ENCODE measurements at places on chromosomes 2 and 18.

DNA sequence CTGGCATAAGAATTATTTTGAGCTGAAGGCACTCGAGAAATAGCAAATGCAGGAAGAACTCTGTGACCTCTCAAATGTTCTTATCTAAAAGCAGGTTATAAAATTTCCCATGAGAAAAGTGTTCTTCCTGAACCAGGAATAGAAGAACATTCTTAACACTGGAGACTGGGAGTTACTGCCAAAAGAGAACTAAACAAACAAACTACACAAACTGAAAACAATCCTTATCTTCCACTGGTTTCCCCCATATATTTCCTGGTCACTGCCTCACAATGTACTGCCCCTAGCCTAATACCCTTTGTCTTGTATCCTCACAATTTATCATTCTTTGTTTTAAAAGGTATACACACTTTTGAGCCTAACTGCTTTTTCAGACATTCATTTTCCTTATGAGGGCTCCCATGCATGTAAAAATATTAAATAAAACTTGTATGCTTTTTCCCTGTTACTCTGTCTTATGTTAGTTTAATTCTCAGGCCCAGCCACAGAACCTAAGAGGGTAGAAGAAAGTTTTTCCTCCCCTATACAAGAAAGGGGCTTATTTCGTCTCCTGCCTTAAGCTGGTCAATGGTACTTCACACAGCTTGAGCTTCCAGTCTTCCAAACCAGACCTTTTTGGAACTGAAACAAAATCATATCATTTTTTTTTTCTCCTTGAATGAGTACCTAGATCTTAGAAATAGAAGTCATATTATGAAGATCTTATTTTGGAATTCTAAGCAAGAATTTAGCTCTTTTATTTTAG, 110.6 kb downstream of the MSTN start:
- no peak for DNase-seq

DNA sequence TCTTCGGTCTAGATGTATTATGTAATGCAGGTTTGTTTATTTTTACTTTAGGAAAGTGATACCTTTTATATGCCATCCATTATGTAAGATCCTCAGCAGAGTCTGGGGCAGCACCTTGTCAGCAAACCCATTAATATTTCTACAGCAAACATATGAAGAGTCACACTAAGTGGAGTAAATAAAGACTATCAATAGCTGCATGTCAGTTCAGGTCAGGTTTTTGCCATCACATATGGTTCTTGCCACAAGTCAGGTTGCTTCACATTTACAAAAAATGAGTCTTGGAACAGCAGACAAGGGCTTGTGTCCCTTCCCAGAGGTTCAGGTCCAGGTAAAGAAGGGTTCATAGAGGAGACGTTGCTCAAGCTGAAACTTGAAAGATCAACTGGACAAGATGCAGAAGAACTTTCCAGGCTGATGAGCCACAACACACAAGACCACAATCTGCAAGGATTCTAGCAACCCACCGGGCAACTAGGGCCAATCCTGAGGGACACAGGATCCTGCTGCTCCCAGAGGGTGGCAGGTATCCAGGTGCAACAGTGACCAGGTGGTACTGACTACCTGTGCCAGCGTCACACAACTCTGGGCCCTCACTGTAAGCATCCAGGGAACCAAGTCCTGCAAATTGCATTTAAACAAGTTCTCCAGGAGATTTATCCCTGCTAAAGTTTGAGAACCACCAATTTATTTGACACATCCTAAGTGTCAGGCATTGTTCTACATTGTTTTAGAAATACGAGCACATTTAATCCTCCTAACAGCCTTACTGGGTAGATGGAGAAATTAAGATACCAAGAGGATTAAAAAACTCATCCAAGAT, 215.8 kb downstream of the ALPK2 start:
- DNase-seq: no peak

GRCh38 chr2:236601316-236602202, 31.9 kb downstream of the ACKR3 start:
- no peak for DNase-seq

- DNase-seq: no peak
These were observed 83.7 kb upstream of the GALNT5 start for GRCh38 chr2:157173740-157174184.

- DNase-seq: no peak
These were observed 614.0 kb upstream of the CRIM1 start for GRCh38 chr2:35741556-35741955.

DNA sequence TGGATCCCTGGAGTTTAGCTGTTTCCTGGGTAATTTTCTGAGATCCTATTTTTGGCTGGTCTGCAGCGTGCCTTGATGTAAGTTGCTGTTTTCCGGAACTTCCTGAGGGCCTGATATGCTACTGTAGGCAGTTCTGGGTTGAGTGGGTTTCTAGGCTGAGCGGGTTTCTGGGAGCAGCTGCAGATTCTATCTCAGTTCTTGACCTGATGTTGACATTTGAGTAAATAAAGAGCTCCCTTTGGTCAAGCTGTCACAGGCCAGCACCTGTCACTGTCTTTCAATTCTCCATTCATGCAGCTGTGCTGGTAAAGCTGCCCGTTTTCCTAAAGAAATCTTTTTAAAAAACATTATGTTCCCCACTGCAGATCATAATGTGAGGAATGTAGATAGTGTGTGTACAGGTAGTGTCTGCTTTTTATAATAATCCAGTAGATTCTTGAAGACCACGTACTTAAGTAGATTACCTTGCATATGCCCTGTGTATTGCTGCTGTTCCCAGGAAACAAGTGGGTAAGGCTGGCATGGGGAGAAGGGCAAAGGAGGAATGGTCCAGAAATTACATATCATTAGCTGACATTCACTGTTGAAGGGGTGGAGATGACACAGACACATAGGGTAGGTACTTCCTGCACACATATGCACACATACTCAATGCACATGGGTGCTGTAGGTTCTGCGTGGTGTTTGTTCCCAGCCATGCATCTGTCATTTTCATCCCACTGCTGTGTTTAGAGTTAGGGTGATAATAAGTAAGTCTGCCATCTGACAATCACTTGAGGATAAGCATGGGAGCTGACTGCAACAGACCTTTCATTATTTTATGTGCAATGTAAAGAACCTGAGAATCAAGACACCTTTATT, 25.9 kb downstream of the CD28 start:
- DNase-seq: no peak

- DNase-seq: no peak
These were observed 6.1 kb downstream of the ARPC2 start for GRCh38 chr2:218223046-218223445.

- no peak for DNase-seq
These were observed 65.4 kb downstream of the EIF2AK3 start for GRCh38 chr2:88561646-88562388.

DNA sequence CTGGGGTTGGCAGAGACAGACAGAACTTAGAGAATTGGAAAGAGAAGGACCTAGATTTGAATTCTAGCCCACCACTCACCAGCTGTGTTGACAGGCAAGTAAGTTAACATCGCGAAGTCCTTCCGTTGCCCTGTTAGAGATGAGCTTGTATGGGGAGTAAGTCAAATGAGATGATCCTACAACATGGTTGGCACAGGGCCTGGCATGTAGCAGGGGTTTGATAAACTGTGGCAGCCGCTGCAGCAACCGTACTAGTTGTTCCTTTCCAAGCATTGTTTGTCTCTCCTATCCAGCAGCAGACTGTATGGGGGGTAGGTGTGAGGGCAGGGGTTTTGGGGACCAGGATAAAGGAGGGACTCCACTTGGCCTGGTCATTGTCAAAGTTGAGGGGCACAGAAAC, 16.0 kb downstream of the TET3 start:
- DNase-seq: no peak

GRCh38 chr2:1685957-1686783, 58.1 kb downstream of the PXDN start:
- DNase-seq: no peak

DNA sequence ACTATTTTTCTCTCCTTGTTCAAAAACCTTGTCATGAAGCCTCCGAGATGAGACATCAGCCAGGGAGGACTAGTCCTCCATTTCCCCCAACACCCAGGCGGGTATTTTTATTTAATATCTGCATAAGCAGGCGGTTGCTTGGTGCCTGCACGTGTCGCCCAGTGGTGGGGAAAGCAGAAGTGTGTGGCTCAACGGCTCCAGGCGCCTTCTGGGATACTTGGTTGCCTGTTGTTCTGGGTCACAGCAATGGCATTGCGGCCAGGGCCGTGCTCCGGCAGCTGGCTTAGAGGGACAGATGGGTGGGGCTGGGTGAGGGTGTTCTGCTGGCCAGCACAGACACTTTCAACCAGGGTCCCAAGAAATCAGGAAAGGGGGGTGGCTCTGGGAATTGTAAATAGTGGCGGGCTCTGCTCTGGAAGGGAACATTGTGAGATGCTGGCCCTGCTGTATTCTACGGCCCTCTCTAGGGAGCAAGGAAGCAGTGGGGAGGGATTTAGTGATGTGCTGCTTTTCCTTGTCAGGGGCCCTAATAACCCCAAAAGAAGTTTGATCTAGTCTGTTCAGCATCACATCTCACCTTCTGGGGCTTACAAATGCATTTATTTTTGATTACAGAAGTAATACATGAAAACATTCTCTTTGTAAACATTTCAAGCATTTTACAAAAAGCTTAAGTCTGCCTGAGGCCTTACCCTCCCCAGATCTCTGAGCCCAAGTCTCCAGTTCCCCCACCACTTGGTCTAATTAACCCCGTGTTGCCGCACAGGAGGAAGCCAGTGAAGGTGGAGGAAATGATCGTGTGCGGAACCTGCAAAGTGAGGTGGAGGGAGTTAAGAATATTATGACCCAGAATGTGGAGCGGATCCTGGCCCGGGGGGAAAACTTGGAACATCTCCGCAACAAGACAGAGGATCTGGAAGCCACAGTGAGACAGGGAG, 1.1 kb downstream of the VAMP8 start:
- no peak for DNase-seq

GRCh38 chr2:44679584-44679983, 261.9 kb upstream of the SIX3 start:
- DNase-seq: no peak

- no peak for DNase-seq
These were observed 37.5 kb upstream of the NEB start for GRCh38 chr2:151771599-151772358.

- DNase-seq: no peak
These were observed 59.0 kb downstream of the GLI2 start for GRCh38 chr2:120794716-120795115.

DNA sequence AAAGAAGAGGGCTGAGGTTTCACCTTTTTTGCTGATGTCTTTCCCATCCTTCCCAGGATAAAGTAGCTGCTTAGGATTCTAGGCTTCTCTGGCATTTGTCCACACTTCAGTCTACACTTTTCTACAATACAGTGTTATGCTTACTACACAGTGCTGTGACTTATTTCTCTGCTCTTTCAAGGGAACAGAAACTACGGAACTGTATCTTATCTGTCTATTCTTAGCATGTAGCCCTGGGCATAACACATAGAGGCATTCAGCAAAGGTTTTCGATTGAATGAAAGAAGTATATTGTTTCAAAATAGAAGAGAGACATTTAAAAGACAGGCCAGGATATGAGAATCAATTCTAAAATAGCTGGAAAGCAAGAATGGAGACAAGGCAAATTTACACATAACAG, 110.9 kb downstream of the ARHGEF33 start:
- DNase-seq: no peak

DNA sequence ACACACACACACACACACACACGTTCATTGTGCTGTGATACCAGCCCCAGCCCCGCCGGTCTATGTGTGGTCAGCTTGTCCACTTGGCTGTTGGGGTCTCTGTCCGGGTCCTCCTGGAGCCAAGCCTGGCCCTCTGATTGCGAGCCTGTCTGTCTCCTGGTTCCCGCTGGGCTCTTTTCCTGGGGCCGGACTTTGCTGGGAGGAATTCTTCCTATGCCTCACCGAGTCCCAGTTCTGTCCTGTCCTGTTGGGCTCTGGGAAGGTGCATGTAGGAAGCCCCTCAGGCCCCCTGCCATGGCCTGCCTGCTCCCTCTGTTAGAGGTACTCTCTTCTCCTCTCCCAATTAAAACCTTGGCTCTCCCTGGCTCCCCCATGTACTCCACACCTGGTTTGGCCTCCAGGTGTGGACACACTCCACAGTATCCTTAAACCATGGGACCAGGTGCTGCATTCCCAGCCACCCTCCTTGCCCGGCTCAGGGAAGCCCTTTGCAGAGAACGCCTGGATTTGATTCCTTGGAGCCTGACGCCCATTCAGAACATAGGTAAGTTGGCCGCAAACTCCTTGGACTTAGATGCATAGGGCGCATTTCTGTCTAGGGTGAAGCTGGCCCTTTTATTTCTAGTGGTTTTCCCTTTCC, 42.3 kb downstream of the CABLES1 start:
- DNase-seq: no peak

DNA sequence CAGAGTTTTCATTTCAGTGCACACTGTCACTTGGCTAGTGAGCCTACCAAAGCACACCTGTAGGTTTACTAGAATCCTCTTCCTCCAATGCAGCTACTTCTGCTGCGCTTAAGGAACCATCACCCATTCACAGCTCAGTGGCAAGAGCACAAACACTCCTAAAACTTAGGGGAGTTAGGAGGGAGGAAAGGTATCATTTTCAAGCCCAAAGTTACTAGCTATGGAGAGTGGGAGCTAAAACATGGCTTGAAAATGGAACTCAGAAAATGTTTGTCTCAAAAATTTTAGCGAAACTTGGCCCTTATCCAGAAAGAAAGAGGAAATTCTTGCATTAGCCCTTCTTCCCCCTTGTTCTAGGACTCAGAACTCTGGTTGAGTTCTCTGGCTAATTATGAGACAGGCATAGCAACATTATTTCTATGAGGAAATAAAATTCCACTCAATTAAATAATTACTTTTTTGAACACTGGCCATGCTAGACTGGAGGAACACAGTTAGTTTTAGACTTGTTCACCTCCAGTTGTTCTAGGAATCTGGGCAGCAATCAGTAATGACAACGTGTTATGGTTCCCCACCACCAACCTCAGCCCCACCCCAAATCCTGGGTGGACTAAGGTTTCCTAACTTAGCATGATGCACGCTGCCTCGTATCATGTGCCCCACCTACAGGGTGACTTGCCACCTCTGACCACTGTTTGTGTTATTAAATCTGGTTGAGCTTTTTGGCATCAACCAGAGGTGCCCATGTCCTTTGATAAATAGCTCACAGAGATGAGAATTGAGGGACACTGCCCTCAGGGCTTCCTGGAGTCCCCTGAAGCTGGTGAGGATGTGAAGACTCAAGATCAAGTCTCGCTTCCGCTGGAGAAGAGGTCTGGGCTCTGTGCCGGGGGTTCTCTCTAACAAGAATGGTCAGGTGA, 32.8 kb downstream of the LPIN2 start:
- no peak for DNase-seq

- DNase-seq: no peak
These were observed 15.7 kb downstream of the COL4A3 start for GRCh38 chr2:227179988-227180685.

- DNase-seq: no peak
These were observed 48.1 kb downstream of the CYRIA start for GRCh38 chr2:16617282-16618266.

Data from stimulated activated CD4-positive, alpha-beta T cell treated with anti-CD3 and anti-CD28 coated beads, Interleukin-15, amount 100 ng/mL, for 48 hours (primary cell).